ENCODE measurements at places on chromosomes 7 and 10. TPM values are rescaled to one million over a fixed set of nuclear protein-coding genes. Genes with fewer than 3 reads are reported as not detected.

Gene ZNF789
- total RNA-seq: 6.6 TPM

Gene FAM24B
- total RNA-seq: 4.1 TPM

Gene CREB5
- 34.8 TPM for total RNA-seq

Gene PRLHR
- total RNA-seq: not detected

Gene SOSTDC1
- total RNA-seq: not detected

Gene FEZF1
- total RNA-seq: not detected

Gene CELF2
- 23.1 TPM for total RNA-seq

Gene FMC1
- total RNA-seq: 6.8 TPM

Gene AFAP1L2
- under 0.01 TPM for total RNA-seq

Gene SIRT1
- 12.5 TPM for total RNA-seq

Gene TSPAN12
- total RNA-seq: 0.37 TPM

Gene CHST12
- 2.7 TPM for total RNA-seq

Gene CYP2C19
- not detected for total RNA-seq

Gene TUBGCP2
- 63.2 TPM for total RNA-seq

Gene PAPOLB
- total RNA-seq: 0.20 TPM

Gene ITGB1
- total RNA-seq: 981 TPM

Gene OR2A1
- under 0.01 TPM for total RNA-seq

Gene TUBB8
- not detected for total RNA-seq

Gene LRRTM3
- total RNA-seq: not detected

Gene OR2A42
- not detected for total RNA-seq

Gene ITGA8
- not detected for total RNA-seq

Gene PRF1
- total RNA-seq: not detected

Gene IKZF5
- total RNA-seq: 4.0 TPM

Gene ASB10
- total RNA-seq: not detected

Gene BBIP1
- 23.9 TPM for total RNA-seq

Gene GPRIN2
- not detected for total RNA-seq

Gene CALML3
- not detected for total RNA-seq

Gene CFAP58
- total RNA-seq: 0.37 TPM

Gene TRPV5
- not detected for total RNA-seq

Gene CALY
- total RNA-seq: not detected

Gene TRUB1
- total RNA-seq: 22.1 TPM

Gene ANKRD1
- total RNA-seq: not detected

Gene C10orf67
- total RNA-seq: under 0.01 TPM

Gene ABCF2
- total RNA-seq: 75.7 TPM

Gene LIPK
- not detected for total RNA-seq

Gene OR9A2
- total RNA-seq: not detected

Gene POLR2J3
- 30.9 TPM for total RNA-seq

Gene FAM241B
- total RNA-seq: not detected

Gene C7orf33
- total RNA-seq: not detected

Gene GRID2IP
- total RNA-seq: not detected

Gene CCZ1B
- 37.1 TPM for total RNA-seq

Gene CCDC201
- not detected for total RNA-seq

Gene NPSR1
- total RNA-seq: not detected

Gene GNGT1
- not detected for total RNA-seq

Gene DLD
- total RNA-seq: 46.5 TPM

Gene NODAL
- total RNA-seq: not detected

Gene BAIAP2L1
- total RNA-seq: 2.2 TPM

Gene UROS
- 77.4 TPM for total RNA-seq

Gene NXPH1
- not detected for total RNA-seq

Gene HEPACAM2
- total RNA-seq: not detected

Gene VWDE
- total RNA-seq: not detected

Gene GNAT3
- not detected for total RNA-seq

Gene PRSS2
- not detected for total RNA-seq

Measured in subcutaneous preadipocyte (primary cell).